ENCODE measurements at places on chromosomes 5 and 9.

- no peak for DNase-seq
Observed at GRCh38 chr5:65647941-65648340, 23.1 kb downstream of the SHLD3 start.

DNA sequence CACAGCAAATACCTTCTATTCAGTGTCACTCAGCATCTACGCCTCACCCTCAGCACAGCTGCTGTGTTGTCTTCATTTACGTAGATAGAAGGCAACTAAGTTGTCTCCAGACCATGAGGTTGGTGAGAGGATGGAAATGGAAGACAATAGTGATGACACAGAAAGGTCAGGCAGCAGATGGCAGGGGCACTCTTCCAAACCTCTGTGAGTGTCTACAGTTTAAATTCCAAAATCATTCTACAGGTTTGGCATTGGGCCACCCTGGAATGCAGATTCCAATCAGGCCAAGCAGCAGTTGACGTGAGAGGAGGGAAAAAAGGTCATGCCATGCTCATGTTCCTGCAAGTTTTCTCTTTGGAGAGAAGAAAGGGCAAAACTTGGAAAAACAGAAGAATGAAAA lies 68.7 kb upstream of the ADAMTSL1 start:
- no peak for DNase-seq

GRCh38 chr9:106468431-106468830 lies 394.5 kb upstream of the ZNF462 start:
- no peak for DNase-seq

DNA sequence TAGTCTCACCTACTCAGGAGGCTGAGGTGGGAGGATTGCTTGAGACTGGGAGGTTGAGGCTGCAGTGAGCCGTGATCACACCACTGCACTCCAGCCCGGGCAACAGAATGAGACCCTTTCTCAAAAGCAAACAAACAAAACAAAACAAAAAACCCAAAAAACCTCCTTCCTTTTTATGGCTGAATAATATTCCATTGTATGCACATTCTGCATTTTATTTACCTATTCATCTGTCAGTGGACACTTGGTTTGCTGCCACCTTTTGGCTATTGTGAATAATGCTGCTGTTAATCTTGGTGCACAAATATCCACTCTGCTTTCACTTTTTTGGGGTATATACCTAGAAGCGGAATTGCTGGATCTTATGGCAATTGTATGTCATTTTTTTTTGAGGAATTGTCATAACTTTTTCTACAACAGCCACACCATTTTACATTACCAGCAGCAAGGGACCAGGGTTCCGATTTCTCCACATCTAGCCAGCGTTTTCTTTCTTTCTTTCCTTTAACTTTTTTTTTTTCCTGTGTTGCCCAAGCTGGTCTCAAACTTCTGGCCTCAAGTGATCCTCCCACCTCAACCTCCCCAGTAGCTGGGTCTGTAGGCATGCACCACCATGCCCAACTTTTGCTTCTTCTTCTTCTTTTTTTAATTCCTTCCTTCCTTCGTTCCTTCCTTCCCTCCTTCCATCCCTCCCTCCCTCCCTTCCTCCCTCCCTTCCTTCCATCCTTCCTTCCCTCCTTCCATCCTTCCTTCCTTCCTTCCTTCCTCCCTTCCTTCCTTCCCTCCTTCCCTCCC lies 30.6 kb downstream of the NKX2-5 start:
- no peak for DNase-seq

- DNase-seq: no peak
Observed at GRCh38 chr5:91296674-91297143, 86.4 kb downstream of the ARRDC3 start.

All from stimulated activated effector memory CD8-positive, alpha-beta T cell treated with anti-CD3 and anti-CD28 coated beads, Interleukin-12 subunit alpha, Interleukin-12 subunit beta, amount 100 ng/mL, for 72 hours (primary cell).